ENCODE measurements at places on chromosomes 3 and 15. TPM values are rescaled to one million over a fixed set of nuclear protein-coding genes. Genes with fewer than 3 reads are reported as not detected.

Gene CIDEC
- total RNA-seq, result not detected

Gene RTP1
- total RNA-seq, result not detected

Gene ANKRD34C
- not detected for total RNA-seq

Gene SLC41A3
- total RNA-seq, result 29.1 TPM

DNA sequence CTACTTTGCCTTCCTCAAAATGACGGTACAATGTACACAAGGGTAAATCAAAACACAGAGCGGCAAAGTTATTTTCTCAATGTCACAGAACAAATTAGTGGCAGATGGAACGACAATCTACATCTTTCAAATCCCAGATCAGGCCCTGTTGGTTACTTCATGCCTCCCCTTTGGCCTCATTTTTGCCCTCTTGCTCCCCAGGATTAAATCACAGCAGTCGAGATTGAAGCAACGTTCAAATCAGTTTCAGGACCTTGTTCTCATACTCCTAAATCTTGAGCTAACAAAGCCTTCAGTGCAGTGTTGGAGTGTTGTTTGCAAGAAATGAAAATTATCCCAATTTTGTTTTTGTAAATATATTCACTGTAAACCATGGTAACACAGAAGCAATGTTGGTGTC, 91.4 kb downstream of the FBN1 start:
- H3K4me1 ChIP-seq, result no peaks in the 10 kb centered on the region
- H3K36me3 ChIP-seq, result no peaks in the 10 kb centered on the region
- no peaks in the 10 kb centered on the region for H3K27me3 ChIP-seq
- no peak overlapping the region for H3K4me3 ChIP-seq
- no peak overlapping the region for H3K27ac ChIP-seq
- DNase-seq, result no peak

- H3K4me1 ChIP-seq, result peaks cover 35% of the 10 kb centered on the region
- H3K27me3 ChIP-seq, result no peaks in the 10 kb centered on the region
- no peak overlapping the region for H3K4me3 ChIP-seq
- no peak overlapping the region for H3K27ac ChIP-seq
These were observed 5.9 kb downstream of the STOML1 start for GRCh38 chr15:73986055-73986775.

- H3K4me3 ChIP-seq, result no peak overlapping the region
- H3K36me3 ChIP-seq, result no peaks in the 10 kb centered on the region
- DNase-seq, result peak; percentile 59
- H3K27me3 ChIP-seq, result peaks cover 19% of the 10 kb centered on the region
- H3K4me1 ChIP-seq, result peaks cover 14% of the 10 kb centered on the region
These were observed 61.6 kb upstream of the RYK start for GRCh38 chr3:134312072-134312872.

DNA sequence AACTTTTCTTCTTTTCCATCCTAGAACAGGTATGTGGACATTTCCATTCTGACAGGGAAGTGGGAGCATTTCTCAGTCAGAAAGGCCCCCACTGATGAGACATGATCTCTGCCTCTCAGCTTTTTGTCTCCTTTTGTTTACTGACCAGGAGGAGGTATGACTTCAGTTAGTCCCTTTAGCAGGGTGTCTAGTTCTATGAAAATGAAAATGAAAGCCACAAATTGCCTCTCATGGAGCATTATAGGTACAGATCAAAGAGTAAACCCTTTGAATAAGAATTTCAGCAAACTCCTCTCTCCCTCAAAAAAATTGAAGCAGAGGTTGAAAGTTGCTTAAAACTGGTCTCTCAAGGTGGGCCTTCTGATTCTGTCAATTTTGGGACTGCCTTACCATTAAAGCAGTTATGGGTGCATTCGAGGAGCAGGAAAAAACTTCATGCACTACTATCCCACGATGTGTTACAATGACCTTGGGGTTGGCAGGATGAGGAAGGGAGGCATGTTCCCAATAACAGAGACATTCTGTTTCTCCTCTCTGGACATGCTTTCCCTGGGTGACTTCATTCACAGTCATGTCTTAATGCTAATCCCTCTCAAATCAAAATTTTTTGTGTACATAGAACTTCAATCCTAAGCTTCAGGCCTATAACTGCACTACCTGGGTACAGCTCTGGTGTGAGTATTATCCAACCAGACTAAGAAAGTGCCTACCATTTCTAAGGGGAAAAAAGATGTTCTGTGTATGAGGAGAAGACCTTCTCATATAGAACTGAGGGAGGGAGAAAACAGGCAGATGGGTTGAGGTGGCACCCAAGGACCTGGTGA, 50.6 kb upstream of the TBC1D23 start:
- peaks cover 5% of the 10 kb centered on the region for H3K4me1 ChIP-seq
- H3K36me3 ChIP-seq, result no peaks in the 10 kb centered on the region
- no peak for DNase-seq
- no peaks in the 10 kb centered on the region for H3K27me3 ChIP-seq
- peak overlapping the region; percentile 31 for H3K4me3 ChIP-seq

- no peaks in the 10 kb centered on the region for H3K4me1 ChIP-seq
- no peaks in the 10 kb centered on the region for H3K27me3 ChIP-seq
- no peak overlapping the region for H3K4me3 ChIP-seq
- no peaks in the 10 kb centered on the region for H3K36me3 ChIP-seq
- no peak for DNase-seq
- H3K27ac ChIP-seq, result no peak overlapping the region
These were observed 6.7 kb upstream of the DNAJA4 start for GRCh38 chr15:78257681-78258080.

- no peak for DNase-seq
- H3K27me3 ChIP-seq, result no peaks in the 10 kb centered on the region
- no peaks in the 10 kb centered on the region for H3K4me1 ChIP-seq
These were observed 367.6 kb upstream of the PLSCR5 start for GRCh38 chr3:146972726-146973125.

GRCh38 chr15:75112278-75112847, 89.0 kb downstream of the PPCDC start:
- H3K36me3 ChIP-seq, result no peaks in the 10 kb centered on the region
- H3K27ac ChIP-seq, result no peak overlapping the region
- H3K27me3 ChIP-seq, result peaks cover 7% of the 10 kb centered on the region
- H3K4me3 ChIP-seq, result no peak overlapping the region

All from CD4-positive, alpha-beta T cell (primary cell).